Ecto neural progenitor cell (in vitro differentiated cells): ENCODE measurements at places on chromosomes 2 and 18.

GRCh38 chr18:21155443-21155842, 43.8 kb upstream of the ROCK1 start:
- no peak for DNase-seq

- DNase-seq = no peak
These were observed 371.4 kb downstream of the OSR1 start for GRCh38 chr2:18987016-18987415.

- DNase-seq = no peak
These were observed 95.1 kb upstream of the L3MBTL4 start for GRCh38 chr18:6509832-6510231.

- DNase-seq = no peak
These were observed 66.7 kb downstream of the NDUFA10 start for GRCh38 chr2:239958473-239958765.

DNA sequence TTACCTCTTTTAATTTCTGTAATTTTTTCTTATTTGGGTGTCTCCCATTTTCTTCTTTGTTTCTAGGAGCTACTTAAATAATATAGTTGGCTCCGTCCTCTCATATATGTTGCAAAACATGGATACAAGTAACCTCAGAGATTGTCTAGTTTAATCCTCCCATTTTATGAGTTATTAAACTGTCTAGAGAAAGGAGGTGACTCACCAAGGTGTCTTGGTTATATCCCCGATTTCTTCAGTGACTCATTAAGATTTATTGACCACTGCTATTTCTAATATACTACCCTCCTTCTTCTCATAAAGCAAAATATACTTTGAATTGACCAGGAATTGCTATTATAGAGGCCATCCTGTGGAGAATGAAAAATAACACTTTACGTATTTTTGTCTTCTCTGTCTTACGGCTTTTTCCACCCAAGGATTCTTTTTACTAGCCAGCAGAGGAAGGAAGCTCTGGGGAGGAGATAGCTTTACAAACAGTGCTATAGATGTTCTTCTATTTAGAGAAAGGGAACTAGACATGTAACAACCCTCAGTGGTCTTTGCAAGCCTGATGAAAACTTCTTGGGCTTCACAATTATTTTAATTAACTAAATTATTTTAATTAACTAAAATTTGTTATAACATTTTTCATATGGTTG, 300.4 kb upstream of the TNP1 start:
- no peak for DNase-seq

- no peak for DNase-seq
These were observed 184.1 kb upstream of the TMEM200C start for GRCh38 chr18:6079406-6079805.

GRCh38 chr2:186691231-186691630, 2.6 kb upstream of the FAM171B start:
- no peak for DNase-seq
